Endothelial cell (in vitro differentiated cells): ENCODE measurements at places on chromosomes 5 and 9.

- DNase-seq, result no peak
These were observed 19.2 kb upstream of the HMGCS1 start for GRCh38 chr5:43332401-43332800.

DNA sequence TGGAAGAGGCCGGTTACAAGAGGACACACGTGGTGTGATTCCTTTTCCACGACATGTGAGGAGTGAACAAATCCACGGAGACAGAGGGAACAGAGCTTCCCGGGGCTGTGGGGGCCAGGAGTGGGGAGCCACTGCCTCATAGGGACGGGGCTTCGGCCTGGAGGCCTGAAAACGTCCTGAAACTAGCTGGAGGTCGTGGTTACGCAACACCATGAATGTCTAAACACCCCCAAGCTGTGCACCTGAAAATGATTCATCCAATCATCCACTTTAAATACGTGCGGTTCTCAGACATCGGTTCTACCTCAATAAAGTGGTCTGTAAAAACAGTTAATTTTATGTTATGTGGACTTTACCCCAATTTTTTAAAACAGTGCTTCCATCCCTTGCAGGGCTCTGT lies 65.3 kb upstream of the PPP1R26 start:
- DNase-seq, result no peak

DNA sequence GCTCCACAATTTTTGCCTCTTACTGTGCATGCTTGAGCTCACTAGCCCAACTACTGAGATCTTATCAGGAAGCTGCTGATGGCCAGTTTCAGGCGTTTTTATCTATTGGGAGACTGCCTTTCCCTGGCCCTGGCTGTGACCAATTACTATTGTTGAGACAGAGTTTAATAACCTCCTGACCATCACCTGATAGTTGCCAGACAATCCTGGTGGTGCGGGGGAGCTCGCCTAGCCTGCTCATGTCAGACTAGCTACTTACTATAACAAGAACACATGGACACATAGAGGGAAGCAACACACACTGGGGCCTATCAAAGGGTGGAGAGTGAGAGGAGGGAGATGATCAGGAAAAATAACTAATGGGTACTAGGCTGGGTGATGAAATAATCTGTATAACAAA lies 13.0 kb upstream of the OXCT1 start:
- DNase-seq, result no peak

DNA sequence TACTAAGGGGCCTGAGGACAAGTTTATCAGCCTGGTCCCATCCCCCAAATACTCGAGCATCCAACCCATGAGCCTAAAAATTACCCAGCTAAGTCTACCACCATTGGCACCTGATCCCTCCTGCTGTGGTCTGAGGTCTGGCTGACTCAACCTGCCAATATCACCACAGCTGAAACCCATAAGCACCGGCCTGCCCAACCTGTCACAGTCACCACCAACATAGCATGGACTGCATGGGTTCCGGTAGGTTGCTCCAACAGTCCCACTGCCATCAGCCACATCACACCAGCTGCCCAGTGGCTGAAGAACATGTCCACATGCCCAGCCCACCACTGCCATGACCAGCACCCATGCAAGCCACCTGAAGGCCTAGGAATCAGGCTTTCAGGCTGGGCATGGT lies 495.0 kb downstream of the PRELID2 start:
- no peak for DNase-seq

GRCh38 chr5:151720215-151720614 lies 33.5 kb upstream of the SPARC start:
- DNase-seq, result no peak

- DNase-seq, result no peak
These were observed 28.6 kb upstream of the TNC start for GRCh38 chr9:115146581-115147021.
